GM04503 (cell line): ENCODE measurements at places on chromosomes 2 and 18.

- DNase-seq = no peak
These were observed 11.4 kb downstream of the CCDC88A start for GRCh38 chr2:55408098-55408882.

DNA sequence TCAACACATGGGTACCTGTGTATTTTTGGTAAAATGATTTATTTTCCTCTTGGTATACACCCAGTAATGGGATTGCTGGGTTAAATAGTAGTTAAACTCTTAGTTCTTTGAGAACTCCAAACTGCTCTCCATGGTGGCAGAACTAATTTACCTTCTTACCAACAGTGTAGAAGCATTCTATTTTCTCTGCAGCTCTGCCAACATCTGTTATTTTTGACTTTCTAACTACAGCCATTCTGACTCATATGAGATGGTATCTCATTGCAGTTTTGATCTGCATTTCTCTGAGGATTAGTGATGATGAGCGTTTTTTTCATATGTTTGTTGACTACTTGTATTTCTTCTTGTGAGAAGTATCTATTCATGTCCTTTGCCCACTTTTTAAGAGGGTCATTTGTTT, 180.6 kb downstream of the FSIP2 start:
- no peak for DNase-seq

GRCh38 chr2:189218236-189218635, 38.7 kb upstream of the COL5A2 start:
- no peak for DNase-seq

DNA sequence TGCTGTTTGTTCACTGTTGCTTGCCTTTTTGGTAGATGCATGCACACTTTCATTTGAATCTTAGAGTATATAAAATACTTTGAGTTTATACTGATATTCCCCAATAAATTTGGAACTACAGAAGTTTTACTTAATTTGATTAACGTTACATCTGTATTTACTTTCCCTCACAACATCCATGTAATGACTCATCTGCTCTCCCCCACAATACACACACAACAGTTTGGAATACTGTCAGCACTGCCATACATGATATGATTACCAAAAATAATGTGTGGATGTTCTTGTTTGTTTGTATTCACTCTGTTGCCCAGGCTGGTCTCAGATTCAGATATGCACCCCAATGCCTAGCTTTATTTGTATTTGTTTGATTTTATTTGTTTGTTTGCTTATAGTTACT, 144.2 kb downstream of the WDR7 start:
- DNase-seq = no peak

- no peak for DNase-seq
These were observed 138.9 kb upstream of the NRP2 start for GRCh38 chr2:205543262-205543843.

DNA sequence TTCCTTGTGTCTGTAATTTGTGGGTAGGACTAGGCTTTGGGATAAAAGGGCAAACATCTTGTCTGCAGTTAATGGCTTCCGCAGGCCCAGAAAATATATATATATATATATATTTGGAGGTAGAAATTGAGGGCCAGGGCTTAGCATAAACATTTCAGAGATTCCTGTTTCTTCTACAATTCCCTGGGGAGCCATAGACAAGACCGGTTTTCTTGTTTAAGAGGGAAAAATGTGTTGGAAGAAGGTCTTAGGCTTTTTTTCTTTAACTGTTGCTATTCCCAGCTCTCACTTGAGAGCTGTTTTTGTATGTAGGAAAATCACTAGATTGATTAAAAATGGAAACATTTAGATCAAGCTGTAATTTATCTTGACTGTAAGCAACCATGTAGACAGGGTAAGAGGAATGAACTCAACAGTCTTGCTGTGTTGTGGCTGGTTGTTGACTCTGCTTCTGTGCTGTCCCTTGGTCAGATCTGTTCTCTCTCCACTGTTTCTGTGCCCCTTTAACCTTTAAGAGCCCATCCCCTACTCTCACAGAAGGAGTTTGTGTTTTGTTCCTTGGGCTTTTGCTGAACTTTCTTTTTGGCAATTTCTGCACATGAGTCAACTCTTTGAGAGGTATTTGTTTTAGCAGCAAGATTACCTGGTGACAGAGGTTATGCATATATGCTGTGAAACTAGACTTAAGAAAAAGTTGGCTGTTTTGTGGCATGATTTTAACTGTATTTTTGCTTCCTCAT, 58.3 kb downstream of the EFEMP1 start:
- DNase-seq = no peak

- no peak for DNase-seq
These were observed 27.1 kb downstream of the C2orf76 start for GRCh38 chr2:119339562-119339923.

DNA sequence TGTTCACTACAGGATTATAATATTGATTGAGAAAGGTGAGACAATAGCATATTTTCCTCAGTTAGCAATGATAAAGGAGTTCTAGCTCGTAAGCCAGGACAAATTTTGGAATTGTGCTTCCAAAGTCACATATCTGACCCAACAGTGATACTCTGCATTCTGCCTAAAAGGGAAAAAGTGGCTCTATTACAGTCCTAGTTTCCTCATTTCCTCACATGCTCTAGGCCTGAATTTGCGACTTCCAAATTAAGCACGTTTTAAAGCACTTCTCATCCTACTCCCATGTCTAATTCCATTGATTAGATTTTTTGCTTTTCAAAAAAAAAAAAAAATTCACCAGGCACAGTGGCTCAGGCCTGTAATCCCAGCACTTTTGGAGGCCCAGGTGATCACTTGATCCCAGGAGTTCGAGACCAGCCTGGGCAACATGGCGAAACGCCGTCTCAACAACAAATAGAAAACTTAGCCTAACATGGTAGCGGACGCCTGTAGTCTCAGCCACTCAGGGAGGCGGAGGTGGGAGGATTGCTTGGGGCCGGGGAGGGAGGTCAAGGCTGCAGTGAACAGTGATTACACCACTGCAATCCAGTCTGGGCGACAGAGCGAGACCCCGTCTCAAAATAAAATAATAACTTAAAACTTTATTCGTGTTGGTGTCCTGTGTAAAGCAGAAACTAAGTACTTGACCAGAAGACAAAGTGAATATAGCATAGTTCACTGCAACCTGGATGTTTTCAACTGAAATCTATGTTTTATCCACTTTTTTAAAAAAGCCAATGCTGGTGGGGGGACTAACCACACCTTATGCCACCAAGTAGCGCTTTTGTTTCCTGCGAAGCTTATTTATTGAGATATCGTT, 1.5 kb downstream of the ESCO1 start:
- no peak for DNase-seq

- no peak for DNase-seq
These were observed 116.8 kb upstream of the PKDCC start for GRCh38 chr2:41930807-41931566.
